ENCODE measurements at places on chromosomes 16 and 17.
A peak's percentile ranks its signal among the peaks of the same experiment; 100 is the strongest.

DNA sequence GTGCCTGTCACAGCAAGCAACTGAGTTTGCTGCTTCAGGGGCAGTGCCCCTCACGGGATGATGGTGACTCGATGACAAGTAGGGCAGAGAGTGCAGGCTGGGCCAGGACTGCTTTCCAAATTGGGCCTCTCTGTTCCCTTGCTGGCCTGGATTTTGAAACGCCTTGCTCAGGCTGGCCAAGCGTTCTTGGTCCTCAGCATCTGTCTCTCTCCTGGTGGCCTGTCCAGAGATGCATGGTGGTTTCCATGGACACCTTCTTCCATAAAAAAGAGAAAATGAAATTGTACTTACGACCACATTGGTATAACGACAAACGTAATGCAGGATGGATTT, 19.4 kb upstream of the PRM1 start:
- DNase-seq: no peak

DNA sequence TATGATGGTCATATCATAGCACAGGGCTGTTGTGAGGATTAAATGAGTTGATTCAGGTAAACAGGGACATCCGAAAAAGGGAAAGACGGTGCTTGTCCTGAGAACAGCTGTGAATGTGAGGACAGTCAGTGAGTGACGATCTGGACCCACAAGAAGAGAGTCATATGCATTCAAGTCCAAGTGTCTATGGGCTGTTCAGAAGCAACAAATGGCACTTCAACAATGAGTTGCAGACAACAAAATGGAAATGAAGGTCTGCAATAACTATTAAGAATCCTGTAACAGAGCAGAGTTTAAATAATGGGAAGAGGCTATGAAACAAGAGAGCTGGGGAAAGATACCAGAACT, 100.3 kb downstream of the ADCY9 start:
- no peak for DNase-seq

DNA sequence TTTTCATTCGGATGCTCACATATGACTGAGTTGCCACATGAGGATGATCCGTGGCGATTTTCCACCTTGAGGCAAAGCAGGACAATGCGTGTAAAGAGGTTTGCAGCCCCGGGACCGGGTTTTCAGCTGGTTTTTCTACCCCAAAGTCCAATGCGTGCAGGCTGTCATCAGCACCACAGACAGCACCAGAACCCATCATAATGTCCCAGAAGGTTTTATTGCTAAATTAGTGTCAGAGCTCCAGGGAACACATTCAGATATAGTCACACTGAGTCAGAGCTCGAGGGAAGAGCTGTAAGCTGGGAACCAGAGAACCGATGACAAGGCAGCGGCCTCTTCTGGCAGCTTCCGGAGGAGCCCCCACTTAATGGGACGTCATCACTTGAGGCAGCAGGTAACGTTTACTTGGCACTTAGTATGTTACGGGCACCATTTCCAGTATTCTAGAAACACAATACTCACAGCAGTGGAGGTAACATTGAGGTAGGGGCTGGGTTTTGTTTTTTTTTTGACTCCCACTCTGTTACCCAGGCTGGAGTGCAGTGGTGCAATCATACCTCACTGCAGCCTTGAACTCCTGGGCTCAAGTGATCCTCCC, 8.9 kb upstream of the NAGPA start:
- DNase-seq: no peak

DNA sequence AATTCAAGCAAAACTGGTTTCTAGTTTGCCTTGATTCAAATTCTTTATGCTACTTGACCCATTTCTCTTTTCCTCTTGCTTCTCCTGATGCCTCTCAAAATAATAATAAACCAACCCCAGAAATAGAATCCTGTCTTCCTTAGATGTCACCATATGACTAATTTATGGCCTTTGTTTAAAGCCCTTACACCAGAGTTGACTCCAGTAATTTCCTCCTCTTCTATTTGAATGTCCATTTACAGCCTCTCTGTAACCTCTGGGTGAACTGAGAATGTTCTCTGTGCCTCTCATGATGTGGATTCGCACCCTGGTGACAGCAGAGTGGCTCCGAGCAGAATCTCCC, 31.5 kb downstream of the ZFHX3 start:
- peak; percentile 68 for DNase-seq

GRCh38 chr16:2905988-2906387, 5.7 kb upstream of the FLYWCH1 start:
- DNase-seq: no peak

- no peak for DNase-seq
Observed at GRCh38 chr16:23141959-23142740, 7.1 kb downstream of the USP31 start.

- DNase-seq: no peak
Observed at GRCh38 chr16:79993629-79994209, 393.2 kb upstream of the MAF start.

GRCh38 chr16:87583453-87584131, 18.7 kb upstream of the JPH3 start:
- no peak for DNase-seq

GRCh38 chr17:4939546-4939795, 375 bp downstream of the SLC25A11 start:
- DNase-seq: no peak

Data from suppressor macrophage treated with lipopolysaccharide for 4 hours (primary cell).